ENCODE measurements at places on chromosomes 16 and 17.

DNA sequence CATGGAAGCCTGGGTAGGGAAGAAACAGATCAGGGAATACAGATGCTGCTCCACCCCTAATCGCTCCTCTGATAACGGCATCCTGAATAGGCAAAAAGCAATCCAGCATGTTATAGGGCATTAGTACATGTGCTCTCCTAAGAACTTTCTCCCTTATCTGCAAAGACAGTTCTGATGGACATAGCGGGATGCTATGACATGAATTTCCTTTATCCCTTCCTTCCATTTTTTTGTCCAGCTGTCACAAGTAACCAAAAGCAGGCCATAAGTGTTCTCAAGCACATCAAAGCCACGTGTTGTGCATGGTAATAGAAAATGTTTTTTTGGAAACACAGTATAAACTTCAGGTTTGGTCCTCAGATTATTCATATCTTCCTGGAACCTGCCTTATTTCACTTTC, 141.4 kb upstream of the MON1B start:
- DNase-seq, result no peak

- no peak for DNase-seq
Observed at GRCh38 chr16:12716658-12717057, 87.0 kb downstream of the CPPED1 start.

GRCh38 chr17:31479062-31479408, 87.6 kb downstream of the RAB11FIP4 start:
- no peak for DNase-seq

DNA sequence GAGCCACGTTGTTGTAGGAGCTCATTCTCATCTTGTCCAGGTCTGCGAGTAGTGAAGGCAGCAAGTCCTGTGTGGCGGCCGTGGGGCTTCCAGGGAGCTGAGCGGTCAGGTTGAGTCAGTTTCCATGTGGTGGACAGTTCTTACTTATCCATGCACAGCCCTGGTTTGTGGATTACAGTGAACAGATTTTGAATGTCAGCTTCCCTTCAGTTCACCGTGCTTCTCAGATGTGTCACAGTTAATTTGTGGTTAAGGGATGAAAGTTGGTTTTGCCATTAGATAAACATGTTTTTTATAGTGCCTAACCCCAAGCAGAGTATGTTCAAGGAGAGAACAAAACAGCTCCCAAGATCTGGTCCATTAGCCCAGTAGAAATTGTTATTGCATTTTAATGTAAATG, 103.1 kb downstream of the RPTOR start:
- no peak for DNase-seq

DNA sequence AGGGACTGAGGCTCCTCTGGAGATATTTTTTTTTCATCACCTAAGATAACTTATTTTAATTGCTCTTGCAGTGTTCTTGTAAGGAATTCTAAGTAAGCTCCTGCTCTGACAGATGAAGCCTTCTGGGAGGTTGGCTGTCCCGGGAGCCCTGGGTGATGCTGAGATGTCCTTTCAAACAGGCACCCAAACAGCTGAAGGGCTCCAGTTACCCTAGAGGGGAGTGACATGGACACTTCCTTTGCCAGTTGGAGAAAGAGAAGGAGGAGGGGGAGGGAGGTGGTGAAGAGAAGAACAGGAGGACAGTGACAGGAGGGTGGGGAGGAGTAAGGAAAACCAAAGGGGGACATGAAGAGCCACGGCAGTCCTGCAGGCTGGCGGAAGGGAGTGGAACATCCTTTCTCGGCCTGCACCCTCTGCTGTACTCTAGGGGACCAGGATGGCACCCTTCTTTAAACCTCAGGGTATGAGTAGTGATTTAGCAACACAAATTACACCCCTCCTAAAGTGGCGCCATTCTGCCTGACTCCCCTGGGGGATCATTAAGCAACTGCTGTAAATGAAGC, 51.8 kb downstream of the MYH3 start:
- DNase-seq, result no peak

DNA sequence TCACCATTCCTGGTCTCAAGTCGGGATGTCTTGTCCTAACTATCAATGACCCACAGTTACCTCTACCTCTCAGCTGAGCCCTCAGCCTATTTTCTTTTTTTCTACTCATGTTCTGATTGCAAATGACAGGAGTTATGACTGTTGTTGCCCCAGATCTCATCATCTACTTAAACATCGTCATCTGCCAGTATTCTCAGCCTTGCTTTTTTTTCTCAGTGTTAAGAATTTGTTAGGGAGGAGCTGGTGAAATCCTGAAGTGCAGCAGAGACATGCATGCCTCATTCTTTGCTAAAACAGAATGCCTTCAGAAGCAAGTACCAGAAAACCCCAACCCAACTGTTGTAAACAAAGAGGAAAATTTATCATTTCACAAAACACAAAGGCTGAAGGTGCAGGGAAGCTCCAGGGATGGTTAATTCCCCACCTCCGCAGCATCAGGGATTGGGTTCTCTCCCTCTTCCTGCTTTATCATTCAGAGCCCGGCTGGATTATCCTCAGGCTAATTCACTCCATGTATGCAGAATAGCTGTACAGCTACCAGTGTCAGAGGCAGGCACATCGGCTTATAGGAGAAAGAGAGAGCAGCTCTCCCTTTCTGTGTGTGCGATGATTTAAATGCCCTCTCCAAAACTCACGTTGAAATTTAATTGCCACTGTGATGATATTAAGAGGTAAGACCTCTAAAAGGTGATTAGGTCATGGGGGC, 540.8 kb upstream of the HSBP1 start:
- no peak for DNase-seq

- DNase-seq, result no peak
Observed at GRCh38 chr17:7045492-7046126, 1.7 kb upstream of the SLC16A11 start.

GRCh38 chr17:76197911-76198310, 42.4 kb downstream of the RNF157 start:
- DNase-seq, result no peak

GRCh38 chr17:30922235-30923030, 688 bp downstream of the ADAP2 start:
- no peak for DNase-seq

DNA sequence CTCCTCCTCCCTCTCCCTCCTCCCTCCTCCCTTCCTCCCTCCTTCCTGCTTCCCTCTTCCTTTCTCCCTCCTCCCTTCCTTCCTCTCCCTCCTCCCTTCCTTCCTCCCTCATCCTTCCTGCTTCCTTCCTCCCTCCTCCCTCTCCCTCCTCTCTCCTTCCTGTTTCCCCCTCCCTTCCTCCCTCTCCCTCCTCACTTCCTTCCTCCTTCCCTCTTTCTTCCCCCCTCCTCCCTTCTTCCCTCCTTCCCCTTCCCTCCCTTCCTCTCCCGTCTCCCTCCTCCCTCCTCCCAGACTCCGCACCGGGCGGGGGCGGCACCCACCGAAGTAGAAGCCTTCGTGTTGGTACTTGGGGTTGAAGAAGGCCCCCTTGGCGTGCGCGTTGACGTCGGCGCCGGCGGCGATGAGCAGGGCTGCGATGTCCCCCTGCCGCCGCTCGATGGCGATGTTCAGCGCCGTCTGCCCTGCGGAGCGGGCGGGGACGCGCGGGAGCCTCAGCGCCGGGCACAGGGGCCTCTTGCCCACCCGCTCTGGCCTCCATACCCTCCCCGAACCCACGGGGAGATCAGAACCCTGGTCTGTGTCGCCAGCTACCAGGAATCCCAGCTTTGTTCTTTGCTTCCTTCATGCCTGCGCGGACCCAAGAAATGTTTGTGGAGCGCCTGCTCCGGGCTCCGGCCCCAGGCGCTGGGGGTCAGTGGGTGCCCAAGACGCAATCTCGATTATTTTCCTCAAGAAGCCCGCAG, 22.2 kb downstream of the TRPV3 start:
- DNase-seq, result no peak

DNA sequence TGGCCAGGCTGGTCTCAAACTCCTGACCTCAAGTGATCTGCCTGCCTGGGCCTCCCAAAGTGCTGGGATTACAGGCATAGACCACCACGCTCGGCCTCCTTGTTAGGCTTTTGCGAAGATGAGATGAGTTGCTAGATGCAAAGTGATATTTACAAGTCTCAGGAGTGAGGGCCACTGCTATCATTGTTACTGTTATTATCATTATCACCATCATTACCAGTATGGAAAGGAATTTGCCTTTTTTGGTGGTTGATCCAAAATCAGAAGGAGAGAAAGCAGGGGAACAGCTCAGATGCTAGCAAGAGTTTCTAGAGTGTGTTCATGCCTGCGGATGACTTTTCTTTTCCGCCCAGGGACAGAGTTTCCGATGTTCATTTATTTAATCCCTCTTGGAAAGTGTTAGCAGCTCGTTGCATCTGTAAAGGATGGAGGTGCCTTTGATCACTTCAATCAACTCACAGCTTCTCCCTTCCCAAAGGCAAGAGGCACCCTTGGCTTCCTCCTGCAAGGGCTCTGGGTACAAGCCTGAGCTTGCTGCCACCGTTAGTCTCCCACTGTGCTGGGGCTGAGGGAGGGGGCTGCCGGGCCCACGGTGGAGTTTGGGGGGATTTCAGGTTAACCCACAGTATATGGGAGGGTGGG, 21.6 kb downstream of the ITPRIPL2 start:
- no peak for DNase-seq

GRCh38 chr17:47791025-47791424, 30.6 kb downstream of the OSBPL7 start:
- no peak for DNase-seq

DNA sequence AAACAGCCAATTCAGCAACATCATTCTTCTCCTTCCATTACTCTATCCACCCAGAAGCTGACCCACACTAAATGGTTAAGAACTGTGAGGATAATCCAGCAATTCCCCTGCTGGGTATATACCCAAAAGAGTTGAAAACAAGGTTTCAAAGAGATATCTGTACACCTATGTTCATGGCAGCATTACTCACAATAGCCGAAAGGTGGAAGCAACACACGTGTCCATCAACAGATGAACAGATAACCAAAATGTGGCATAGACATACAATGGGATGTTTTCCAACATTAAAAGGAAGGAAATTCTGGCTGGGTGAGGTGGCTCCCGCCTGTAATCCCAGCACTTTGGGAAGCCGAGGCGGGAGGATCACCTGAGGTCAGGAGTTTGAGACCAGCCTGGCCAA, 19.9 kb downstream of the MIS12 start:
- no peak for DNase-seq

DNA sequence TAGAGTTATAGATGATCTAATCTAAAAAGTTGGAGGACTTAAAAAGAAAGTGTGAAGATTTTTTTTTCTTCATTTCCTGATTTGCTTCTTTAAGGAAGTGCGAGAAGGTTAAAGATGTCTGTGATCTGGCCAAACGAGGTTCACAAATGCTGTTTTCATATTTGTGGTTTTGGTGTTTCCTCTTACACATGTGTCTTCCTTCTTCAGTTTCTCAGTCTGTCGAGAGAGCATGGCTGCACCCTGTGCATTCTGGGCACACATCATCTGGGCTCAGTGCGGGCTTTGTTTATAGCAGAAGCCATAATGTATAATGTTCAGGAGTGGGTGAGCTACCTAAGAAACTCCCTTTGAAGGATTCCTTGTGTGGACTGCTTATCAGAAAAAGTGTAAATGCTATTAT, 260.4 kb upstream of the TBX2 start:
- peak; percentile 24 for DNase-seq

DNA sequence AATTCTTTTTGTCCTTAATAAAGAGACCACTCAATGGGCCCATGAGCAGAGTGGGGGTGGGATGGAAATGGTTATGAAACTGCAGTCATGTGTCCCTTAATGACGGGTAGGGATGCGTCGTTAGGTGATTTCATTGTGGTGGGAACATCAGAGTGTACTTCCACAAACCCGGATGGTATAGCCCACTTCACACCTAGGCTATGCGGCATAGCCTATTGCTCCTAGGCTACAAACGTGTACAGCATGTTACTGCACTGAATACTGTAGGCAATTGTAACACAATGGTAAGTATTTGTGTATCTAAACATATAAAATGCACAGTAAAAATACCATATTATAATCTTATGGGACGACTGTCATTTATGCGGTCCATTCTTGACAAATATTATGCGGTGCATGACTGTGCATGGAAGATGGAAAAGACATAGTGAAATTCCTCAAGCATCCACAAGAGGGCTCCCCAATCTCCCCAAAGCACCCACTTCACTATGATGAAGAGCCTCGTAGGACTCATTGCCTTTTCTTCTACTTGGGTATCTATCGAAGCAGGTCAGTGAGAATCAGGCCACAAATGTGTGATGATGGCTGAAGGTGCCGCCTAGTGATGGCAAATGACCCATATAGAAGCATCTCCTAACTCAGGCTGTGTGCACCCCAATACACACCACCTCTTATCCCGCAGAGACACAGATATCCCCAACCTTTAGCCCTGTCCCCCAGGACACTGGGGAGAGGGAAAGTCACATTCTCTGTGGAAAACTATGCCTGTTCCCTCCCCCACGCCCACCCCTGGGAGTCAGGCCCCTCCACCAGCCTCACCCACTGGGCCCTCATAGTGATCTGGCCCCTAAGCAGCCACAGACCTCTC, 43.5 kb downstream of the TBX21 start:
- DNase-seq, result no peak

GRCh38 chr16:70713342-70713741, 27.5 kb upstream of the MTSS2 start:
- no peak for DNase-seq

GRCh38 chr17:76357597-76358158, 4.0 kb upstream of the PRPSAP1 start:
- no peak for DNase-seq

DNA sequence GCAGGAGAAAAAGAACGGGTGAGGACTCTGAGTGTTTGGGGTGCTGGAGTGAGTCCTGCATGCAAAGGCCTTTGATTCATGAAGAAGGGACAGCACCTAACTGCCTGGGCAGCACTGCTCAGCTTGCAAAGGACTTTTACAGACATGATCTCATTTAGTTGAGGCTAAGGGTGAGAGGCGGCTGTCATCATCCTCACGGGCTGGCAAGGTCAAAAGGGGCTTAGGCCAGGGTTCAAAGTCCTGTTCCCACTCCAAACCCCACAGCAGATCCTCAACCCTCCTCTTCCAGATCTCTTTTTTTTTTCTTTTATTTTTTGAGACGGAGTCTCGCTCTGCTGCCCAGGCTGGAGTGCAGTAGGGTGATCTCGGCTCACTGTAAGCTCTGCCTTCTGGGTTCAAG, 4.8 kb downstream of the RHBDF2 start:
- DNase-seq, result no peak

DNA sequence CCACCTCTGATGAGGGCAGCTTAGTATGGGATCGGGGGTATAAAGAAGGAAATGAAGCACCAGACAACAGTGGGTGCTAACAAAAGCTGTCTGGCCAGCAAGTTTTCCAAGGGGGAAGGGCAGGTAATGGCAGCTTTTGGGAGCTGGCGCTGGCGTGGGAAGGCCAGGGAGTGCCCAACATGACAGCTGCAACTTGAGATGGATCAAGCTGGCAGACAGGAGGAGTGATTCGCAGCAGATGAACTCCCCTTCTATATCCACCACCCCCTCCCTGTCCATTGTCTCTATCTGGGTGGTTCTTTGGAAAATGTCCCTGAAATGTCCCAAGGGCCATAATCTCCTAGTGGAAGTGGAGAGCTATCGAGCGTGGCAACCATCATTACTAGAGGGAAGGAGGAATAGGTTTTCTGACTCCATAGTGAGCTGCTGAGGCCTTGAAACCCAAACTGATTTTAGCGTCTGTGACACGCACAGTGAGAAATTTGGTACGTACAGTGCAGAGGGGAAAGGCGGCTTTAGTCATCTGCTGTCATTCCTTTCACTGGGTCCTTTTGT, 4.8 kb upstream of the INPP5K start:
- no peak for DNase-seq

- DNase-seq, result no peak
Observed at GRCh38 chr17:50114849-50115357, 15.1 kb downstream of the SAMD14 start.
